ENCODE measurements at places on chromosomes 16 and 17.

DNA sequence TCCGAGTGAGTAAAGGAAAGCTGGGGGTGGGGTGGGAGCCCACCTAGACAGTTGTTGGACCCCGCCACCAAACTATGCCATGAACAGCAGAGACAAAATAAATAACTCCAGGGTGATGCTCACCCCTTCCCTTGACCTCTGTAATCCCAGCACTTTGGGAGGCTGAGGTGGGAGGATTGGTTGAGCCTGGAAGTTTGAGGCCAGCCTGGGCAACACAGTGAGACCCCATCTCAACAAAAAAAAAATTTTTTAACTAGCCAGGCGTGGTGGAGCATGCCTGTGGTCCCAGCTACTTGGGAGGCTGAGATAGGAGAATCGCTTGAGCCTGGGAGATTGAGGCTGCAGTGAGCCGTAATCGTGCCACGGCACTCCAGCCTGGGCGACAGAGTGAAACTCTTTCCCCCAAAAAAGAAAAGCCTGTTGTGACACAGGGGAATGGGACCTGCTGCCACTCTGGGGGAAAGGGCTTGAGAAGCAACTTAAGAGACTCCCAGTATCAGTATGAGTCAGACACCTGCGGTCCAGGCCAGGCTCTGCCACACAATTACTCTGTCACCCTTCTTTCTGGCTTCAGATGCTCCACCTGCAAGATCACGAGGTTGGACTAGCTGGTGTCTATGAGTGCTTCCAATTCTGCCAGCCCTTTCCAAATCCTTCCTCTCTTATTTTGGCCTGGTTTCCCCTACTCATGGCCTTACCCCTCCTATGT, 5.0 kb downstream of the SGCA start:
- DNase-seq, result no peak

DNA sequence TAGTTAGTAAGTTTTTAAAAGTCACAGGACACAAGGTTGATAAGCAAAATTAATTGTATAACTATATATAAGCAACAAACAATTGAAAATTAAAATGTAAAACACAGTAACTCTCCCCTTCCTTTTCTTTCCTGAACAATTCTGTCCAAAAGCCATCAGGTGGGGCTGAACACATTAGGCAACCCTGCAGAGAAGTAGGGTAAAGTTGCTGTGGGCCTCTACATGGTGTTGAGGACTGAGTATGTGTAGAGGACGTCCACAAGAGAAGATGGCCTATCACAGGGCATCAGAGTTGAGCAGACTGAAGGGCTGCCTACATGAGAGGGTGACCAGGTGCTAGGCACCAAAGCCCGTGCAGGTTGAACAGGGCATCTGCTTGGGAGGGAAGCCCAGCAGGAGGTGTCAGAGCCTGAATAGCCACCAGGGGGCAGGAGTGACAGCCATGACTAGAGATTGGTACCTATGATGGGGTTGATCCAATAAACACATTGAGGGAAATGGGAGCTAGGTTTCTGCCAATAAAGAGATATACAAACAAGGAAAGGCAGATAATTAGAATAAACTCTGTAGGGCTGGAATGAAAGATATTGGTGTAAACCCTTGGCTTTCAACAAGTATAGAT, 415.1 kb downstream of the NPIPA8 start:
- peak; percentile 38 for DNase-seq

- no peak for DNase-seq
Measured at GRCh38 chr17:46916211-46916610, 6.7 kb upstream of the GOSR2 start.

GRCh38 chr17:16942141-16943031, 29.5 kb downstream of the TNFRSF13B start:
- DNase-seq, result no peak

DNA sequence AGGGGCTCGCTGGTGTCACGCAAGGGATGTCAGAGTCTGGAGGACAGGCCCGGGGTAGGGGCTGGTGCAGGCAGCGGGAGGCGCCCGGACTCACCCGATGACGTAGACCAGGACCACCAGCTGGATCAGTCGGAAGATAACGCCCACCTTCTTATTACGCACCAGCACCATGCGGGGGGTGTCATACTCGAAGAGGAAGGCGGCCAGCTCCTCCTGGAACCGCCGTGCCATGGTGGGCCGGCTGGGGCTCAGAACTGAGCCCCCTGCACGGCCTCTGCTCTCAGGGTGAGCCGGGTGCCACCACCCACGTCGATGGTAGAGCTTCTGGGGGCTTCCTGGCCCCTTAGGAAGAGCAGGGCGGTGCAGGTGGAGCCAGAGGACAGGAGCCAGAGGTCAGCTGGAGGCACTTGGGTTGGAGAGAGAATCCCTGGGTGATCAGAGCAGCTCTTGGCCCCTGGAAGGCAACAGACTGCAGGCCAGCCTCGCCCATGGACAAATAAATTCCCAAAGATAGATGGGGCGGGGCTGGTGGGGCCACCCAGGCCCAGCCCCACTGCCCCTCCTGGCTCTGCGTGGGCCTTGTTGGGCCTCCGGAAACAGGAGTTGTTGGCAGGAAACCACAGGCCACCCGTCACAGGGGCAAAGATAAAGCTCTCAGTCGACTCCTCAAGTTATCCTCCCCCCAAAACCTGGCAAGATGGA, at the start of gene P2RX1:
Gene P2RX1, minus strand, starts transcription at position 471 of the 702 bp plus-strand sequence. Its CDS starts 240 bp downstream, at position 231.
- DNase-seq, result peak; percentile 88

- DNase-seq, result peak; percentile 48
Measured at GRCh38 chr17:43766413-43767052, 7.9 kb upstream of the SOST start.

GRCh38 chr17:75635610-75636202, 2.5 kb downstream of the SMIM5 start:
- DNase-seq, result no peak

DNA sequence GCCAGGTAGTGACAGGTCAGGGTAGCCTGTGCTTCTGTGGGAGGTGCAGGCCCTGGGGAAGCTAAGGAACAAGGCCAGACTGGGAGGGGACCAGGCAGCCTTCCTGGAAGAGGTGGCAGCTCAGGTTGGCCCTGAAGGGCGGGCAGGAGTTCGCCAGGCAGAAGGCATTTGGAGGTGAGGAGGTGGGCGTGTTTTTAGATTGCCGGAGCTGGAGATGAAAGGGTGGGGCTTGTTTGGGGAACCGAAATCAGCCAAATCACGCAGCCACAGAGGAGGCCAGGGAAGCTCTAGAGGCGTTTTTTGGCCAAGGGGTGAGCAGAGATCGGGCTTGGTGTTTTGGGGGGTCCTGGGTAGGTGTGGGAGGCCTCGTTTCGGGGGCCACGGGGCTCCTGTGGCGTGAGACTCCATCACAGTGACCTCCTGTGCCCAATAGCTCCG, 7.6 kb downstream of the ADCY7 start:
- DNase-seq, result peak; percentile 86

GRCh38 chr16:68487669-68488068, 39.4 kb upstream of the SMPD3 start:
- DNase-seq, result no peak

- DNase-seq, result no peak
Measured at GRCh38 chr16:87701505-87701921, 64.3 kb downstream of the KLHDC4 start.

DNA sequence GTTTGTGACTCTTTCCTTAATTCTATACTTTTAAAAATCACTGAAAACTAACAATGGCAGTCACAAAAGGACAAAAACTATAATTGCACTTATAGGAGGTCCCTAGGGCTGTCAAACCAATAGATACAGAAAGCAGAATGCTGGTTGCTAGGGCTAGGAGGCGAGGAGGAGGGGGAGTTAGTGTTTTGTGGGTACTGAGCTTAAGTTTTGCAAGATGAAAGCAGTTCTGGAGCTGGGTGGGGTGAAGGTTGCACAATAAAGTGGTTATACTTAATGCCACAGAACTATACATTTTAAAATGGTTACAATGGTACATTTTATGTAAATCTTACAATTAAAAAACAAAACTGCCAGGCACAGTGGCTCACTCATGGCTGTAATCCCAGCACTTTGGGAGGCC, 27.3 kb downstream of the NUBP1 start:
- peak; percentile 54 for DNase-seq

DNA sequence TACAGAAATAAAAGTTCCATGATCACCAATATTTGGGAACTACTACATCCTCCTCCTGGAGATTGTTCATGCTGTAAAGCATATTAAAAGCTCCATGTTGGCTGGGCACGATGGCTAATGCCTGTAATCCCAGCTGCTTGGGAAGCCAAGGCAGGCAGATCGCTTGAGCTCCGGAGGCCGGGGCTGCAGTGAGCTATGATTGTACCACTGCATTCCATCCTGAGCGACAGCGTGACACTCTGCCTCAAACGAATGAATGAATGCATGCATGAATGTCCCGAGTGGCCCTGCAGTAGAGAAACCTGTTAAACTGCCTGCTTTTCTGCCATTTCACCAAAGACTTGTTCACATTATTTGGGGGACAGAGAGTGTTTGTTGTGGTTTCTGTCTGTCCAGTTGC, 15.0 kb downstream of the CNEP1R1 start:
- no peak for DNase-seq

All from inflammatory macrophage (primary cell).